EH (cell line): ENCODE measurements at places on chromosomes 4 and X.

GRCh38 chrX:39889704-39890103 lies 208.1 kb downstream of the BCOR start:
- no peak for DNase-seq

DNA sequence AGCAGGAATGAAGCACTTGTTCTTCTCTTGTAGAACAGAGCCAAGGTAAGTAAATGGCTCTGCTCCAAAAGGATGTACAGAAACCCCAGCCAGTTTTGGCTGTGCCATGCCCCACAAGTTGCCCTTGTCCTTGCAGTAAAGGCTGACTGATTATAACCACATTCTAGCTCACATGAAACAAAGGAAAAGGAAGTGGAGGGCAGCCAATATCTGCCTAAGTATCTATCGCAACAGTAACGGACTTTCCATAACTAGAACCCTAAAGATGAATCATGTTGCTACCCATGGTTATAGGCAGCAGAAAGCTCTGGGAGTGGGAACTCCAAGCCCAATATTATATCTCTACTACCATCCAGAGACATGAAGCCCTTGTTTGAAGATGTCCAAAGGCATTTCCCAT lies 95.7 kb downstream of the COMMD8 start:
- no peak for DNase-seq

DNA sequence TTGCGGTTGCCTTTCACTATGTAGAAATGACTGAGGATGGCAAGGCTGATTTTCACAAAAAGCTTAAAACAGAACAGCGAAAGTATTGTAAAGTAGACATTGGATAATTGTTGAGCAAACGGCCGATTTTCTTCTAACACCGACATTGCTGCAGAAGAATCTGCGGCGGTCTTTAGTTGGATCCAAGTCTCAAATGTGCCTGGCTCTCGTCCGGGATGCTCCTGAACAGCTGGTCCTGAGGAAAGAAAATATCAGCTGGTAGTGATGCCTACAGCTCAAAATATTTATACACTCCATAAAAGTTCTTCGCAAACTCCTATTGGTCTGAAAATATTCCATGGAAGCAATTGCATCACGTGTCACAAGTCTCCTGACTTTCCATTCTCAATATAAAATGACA lies at the start of gene ASB5:
Gene ASB5 (minus strand): TSS at position 260 of the 400 bp plus-strand sequence. CDS start 114 bp downstream, at position 146.
- no peak for DNase-seq

DNA sequence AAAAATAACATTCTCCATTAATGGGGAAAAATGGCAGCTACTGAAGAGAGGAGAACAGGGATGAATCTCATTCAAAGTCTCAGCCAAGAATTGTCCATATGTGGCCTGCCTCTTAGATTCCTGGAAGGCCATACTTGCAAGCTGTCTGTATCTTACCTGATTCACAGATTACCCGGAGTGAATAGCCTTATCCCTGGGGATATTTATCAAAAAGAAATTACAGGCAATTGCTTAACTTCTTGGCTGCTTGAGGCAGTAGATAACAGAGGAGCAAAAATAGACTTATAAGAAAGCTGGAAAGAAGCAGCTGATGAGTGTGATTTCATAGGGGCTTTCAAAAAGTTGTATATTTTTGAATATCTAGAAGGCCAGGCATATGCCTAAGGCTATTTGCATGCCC lies 68.8 kb upstream of the PPP1R2C start:
- DNase-seq: no peak

DNA sequence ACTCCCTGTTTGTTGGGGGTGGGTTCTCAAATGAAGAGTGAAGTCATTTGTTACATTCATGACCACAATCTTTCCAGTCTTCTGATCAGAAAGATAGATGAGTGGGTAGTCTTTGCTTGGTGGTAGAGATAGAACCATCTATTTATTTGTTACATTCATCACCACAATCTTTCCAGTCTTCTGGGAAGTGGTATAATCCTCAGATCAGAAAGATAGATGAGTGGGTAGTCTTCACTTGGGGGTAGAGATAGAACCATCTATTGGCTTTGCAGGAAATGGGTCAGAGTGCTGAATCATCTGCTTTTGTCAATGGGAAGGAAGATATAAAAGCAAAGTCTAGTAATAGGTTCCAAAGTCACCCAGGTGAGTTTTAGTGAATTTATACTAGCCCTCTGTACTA lies 64.2 kb upstream of the EPGN start:
- no peak for DNase-seq

DNA sequence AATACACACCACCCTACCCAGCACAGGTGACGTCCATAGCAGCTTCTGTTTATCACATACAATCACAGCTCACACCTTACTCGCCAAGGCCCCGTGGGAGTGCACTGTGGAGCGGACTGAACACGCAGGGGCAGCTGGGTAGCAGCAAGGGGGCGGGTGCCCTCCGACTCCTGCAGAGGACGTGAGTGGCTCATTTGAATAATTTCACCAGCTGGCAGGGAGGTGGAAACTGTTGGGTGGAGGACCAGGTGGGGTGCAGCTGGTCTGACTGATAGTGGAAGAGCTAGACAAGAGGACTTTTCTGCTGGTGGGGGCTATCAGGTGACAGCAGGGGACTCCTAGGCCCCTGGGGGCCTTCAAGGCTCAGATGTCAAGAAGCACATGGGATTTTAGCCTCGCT lies 16.3 kb downstream of the MAN2B2 start:
- DNase-seq: no peak

- no peak for DNase-seq
These were observed 194.3 kb upstream of the JADE1 start for GRCh38 chr4:128615197-128615596.

DNA sequence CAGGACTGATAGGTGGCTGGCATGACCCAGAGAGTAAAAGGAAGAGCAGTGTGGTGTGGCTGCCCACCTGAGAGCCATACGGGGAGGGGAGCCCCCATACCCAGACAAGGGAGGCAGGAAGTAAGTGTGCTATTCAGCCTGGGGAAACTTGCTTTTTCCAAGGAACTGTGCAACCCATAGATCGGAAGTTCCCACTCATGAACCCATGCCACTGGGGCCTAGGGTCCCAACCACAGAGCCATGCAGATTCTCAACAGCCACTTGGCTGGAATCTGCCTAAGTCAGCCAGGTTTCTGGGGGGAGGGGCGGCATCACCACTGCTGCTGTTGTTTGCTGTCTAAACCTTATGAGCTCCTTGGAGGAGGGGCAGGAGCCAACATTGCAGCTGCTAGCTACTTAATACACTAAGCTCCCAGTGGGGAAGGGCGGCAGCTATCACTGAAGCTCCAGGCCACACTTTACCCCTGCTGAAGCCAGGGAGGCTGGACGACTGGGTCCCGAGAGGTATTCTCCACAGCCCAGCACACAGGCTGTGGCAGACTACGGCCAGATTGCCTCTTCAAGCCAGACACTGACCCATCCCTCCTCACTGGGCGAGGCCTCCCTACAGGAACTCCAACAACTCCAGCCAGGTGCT lies 410.4 kb downstream of the INPP4B start:
- DNase-seq: no peak

GRCh38 chr4:80226094-80226493 lies 28.8 kb downstream of the PRDM8 start:
- DNase-seq: peak; percentile 26

- no peak for DNase-seq
These were observed 1.4 kb downstream of the TMA16 start for GRCh38 chr4:163495900-163496299.

GRCh38 chr4:100842856-100843255 lies 325.0 kb upstream of the EMCN start:
- DNase-seq: peak; percentile 16

DNA sequence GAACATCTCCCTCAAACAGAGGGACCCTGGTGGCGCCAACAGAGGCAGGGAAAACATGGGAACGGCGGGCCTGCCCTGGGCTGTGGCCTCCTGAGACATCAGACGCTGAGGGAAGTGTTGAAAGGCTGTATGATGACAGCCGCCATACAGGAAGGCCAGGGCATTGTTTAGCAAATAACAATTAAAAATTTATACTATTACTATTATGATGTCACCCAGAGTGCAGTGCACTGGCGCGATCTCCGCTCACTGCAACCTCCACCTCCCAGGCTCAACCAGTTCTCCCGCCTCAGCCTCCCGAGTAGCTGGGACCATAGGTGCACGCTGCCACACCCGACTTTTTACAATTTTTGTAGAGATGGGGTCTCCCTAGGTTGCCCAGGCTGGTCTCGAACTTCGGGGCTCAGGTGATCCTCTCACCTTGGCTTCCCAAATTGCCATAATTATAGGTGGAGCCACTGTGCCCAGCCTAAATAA lies 54.6 kb downstream of the CPZ start:
- no peak for DNase-seq

DNA sequence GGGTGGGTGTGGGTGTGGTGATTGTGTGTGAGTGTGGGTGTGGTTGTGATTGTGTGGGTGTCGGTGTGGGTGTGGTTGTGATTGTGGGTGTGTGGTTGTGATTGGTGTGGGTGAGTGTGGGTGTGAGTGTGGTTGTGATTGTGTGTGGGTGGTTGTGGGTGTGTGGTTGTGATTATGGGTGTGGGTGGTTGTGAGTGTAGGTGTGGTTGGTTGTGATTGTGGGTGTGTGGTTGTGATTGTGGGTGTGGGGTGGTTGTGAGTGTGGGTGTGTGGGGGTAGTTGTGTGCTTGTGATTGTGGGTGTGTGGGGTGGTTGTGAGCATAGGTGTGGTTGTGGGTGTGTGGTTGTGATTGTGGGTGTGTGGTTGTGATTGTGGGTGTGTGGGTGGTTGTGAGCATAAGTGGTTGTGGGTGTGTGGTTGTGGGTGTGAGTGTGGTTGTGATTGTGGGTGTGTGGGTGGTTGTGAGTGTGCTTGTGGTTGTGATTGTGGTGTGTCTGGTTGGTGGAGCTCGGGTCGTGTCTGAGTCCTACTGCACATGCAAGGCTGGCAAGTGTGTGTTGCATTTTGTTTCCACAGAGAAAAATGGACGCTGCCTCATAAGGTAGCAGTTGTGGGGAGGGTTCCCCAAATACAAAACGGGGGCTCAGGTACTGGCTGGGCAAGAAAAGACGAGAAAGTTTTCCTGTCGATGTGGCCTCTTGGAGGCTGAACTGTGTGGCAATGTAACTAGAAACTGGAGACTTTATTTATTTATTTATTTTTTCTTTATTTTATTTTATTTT lies 116.7 kb downstream of the UBE2K start:
- DNase-seq: peak; percentile 36

- DNase-seq: no peak
These were observed 217.9 kb downstream of the ARAP2 start for GRCh38 chr4:36026348-36026880.

- no peak for DNase-seq
These were observed 57.6 kb downstream of the CHIC2 start for GRCh38 chr4:54006755-54007154.

GRCh38 chrX:138287205-138287877 lies 424.2 kb downstream of the FGF13 start:
- no peak for DNase-seq

DNA sequence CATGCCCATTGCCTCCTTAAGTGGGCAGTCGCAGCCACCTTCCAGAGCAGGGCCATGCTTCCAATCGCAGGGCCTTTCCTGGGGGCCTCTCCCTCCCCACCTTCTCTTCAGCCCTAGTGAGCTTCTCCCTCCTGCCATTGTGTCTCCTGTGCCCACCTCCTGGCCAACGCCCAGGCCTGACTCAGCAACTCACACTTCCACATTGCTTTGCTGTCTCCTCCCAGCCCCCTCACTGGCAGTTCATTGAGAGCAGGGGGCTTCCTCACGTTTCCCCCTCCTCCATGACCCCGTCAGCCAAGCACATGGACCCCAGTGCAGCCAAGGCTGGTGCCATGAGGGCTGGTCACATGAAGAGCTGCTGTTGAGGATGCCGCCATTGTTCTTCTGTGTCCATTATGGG lies 25.9 kb downstream of the HTRA3 start:
- DNase-seq: no peak

GRCh38 chr4:79980448-79980847 lies 92.6 kb downstream of the ANTXR2 start:
- no peak for DNase-seq

DNA sequence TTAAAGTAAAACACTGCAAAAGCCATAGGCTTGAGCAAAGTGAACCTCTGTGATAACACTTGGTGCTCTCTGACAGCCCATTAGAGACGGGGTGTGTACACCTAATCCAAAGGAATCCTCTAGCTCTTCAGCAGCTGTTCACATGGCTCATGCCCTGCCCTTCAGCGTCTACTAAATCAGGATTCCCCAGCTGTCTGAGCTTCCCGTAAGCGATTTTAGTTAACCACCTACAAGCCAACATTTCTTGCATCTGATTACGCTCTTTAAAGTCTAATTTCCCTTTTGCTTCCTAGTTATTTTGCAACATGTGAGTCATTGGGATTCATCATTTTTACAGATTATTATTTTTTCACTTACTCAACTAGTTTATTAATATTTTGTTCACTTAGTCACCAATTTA lies 6.5 kb downstream of the DMD start:
- DNase-seq: no peak

DNA sequence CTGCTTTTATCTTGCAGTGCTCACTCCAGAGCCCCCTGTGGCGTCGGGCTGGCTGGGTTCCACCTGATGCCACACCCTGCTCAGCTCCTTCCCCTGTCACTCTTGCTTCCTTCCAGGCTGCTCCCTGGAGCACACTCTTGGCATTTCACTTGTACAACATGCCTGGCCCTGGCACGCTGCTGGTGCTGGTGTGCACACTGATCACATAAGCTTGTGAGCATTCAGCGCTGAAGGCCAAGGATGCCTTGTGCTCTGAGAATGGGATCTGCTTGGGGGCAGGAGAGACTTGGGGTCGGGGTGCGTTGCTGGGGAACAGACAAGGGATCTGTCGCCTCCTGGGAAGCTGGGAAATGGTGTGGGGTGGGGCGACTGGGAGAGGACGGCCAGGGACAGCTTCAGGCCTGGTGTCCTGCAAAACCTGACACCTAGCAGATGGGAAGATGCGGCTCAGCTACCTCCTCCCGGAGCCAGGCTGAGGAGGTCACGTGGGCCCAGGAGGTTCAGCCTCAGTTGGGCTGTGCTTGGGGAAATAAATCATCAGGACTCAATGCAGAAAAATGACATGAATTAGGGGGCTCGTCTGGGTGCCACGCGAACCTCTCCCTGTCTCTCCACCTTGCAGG lies 108.5 kb downstream of the PHKA2 start:
- DNase-seq: no peak

- no peak for DNase-seq
These were observed 55.7 kb downstream of the CPZ start for GRCh38 chr4:8648296-8648695.

- DNase-seq: peak; percentile 85
These were observed at the start of gene HPRT1 for GRCh38 chrX:134460005-134460861. Gene HPRT1 (plus strand): TSS chrX:134460165. CDS start chrX:134460312, 147 bp downstream.

GRCh38 chr4:168794881-168795280 lies 215.2 kb downstream of the CBR4 start:
- DNase-seq: no peak

GRCh38 chr4:145076469-145076855 lies 21.5 kb downstream of the ANAPC10 start:
- peak; percentile 50 for DNase-seq

GRCh38 chr4:139825523-139826014 lies 159.9 kb downstream of the MGST2 start:
- no peak for DNase-seq

DNA sequence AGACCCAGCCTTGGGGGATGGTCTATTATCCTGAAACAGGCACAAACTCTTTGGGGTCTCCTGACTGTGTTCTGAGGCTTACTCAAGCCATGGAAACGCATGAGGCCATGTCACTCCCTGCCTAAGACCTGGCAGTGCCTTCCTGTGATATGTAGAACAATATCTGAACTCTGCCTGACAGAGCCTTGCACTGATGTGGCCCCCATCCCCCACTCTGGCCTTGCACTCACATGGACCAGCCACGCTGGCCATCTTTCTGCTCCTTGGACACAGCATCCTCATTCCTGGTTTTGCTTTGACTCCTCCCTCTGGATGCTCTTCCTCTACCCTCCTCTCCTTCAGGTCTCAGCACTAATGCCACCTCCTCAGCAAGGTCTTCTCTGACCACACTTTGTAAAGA lies 100.2 kb downstream of the SCD5 start:
- DNase-seq: no peak

GRCh38 chr4:183337349-183337748 lies 15.1 kb upstream of the CLDN24 start:
- no peak for DNase-seq
